Stimulated activated CD8-positive, alpha-beta memory T cell treated with anti-CD3 and anti-CD28 coated beads, Interleukin-7, amount 100 ng/mL, for 1 hour (primary cell): ENCODE measurements at places on chromosomes 3 and 15.

GRCh38 chr3:128356822-128357221, 109.9 kb downstream of the DNAJB8 start:
- no peak for DNase-seq

GRCh38 chr3:57587905-57588304, 9.2 kb downstream of the ARF4 start:
- DNase-seq: no peak

- no peak for DNase-seq
These were observed 33.6 kb downstream of the WNT7A start for GRCh38 chr3:13846238-13846637.

GRCh38 chr15:92629975-92630626, 25.5 kb downstream of the FAM174B start:
- no peak for DNase-seq
